ENCODE measurements at places on chromosomes 7 and 10.

DNA sequence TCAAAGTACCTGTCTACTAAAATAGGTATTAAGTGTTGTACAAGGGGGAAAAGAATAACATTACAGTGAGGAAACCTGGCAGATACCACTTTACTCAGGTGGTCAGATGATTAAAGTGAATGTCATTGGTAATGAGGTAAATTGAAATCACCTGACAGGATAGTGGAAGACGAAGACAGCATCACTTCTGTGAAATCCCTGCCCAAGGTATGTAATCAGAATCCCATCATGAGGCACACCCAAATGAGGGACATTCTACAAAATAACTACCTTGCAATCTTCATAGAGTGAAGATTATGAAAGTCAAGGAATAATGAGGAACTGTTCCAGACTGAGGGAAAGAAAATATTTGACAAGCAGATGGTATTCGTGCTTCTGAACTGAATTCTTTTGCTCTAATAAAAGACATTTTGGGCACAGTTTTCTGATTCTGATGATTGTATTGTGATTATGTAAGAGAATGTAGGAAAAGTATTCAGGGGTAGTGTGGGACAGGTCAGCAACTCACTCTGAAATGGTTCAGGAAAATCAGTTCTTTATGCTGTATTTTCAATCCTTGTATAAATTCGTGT is 33.3 kb upstream of the ARMS2 start:
- DNase-seq: no peak

DNA sequence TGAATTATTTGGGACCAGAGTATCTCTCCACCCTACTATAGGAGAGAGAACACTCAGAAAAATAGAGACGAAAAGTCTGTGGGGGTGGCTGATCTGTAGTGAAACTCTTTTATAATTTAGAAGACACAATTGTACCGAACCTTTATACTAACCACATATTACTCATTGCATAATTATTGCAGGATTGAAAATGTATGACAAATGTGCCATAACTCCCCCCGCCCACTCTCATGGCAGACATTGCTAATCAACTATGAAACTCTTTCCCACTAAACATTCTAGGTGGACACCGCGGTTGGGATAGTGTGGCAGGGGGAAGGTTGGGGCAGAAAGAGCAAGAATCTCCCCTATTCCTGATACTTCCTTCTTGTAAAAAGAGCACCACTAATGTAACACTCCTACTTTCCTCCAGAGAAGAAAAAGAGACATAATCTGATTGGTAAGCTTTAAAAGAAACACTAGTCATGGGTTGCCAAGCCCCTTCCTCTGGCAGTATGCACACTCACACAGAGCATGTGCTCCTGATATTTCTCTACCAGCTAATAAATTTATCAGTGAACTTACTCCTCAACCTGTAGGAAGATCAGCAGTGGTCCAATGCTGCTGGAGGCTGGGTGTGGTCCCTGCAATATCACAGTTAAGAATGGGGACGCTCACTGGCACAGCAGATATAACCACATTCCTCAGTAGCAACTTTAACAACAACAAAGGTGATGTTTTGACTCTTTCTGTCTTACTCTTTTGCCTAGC is 18.7 kb upstream of the ARID5B start:
- peak; percentile 60 for DNase-seq

DNA sequence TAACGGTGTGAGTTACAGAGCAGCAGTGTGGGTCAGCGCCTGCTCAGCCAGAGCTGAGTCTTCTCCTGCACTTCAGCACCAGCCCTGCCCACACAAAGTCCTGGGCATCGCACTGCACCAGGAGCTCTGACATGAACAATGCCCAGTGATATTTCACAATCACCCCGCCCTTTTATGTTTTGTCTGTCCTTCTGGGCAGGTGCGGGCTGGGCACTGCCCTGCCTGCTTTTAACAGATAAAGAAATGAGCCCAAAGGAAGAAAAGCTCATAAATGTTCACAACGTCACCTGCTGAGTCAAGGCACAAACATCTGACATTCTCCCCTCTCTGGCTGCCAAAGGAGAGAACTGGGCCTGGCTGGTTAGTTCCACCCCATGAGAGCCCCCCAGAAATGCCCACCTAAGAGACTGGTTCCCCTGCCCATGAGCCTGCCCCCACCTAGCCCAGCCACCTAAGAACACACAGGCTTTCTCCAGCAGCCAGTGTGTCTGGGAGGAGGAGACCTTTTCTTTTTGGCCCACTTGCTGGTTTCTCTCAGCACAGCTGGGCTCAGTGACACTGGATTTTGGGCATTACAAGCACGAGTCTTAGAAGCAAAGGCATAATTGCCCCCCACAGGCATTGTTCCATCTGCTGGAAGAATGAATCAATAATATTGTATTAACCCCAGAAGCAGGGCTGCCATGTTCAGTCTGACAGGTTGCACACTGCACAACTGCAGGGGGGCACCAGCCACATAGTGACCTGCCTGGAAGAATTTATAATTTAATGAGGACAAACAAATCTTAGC is 22.3 kb downstream of the CALML3 start:
- DNase-seq: no peak

GRCh38 chr10:50316174-50316573 is 64.9 kb upstream of the ASAH2 start:
- no peak for DNase-seq

DNA sequence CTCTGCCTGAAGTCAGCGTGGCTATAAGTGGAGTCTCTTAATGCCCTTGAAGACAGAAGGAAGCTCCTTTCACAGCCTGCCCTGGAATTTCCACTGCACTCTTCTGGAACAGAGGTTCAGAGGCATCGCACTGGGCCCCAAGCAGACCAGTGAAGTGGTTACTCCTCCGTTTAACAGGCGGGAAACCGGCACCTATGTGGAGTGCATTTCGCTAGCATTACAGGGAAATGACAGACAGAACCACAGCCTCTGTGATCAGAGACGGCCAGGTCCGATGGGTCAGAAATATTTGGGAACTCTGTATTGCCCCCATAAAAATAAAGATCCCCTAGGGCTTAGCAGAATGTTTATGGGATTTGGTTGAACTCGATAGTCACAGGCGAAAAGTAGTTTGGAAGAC is 406.9 kb upstream of the PRKCQ start:
- no peak for DNase-seq

DNA sequence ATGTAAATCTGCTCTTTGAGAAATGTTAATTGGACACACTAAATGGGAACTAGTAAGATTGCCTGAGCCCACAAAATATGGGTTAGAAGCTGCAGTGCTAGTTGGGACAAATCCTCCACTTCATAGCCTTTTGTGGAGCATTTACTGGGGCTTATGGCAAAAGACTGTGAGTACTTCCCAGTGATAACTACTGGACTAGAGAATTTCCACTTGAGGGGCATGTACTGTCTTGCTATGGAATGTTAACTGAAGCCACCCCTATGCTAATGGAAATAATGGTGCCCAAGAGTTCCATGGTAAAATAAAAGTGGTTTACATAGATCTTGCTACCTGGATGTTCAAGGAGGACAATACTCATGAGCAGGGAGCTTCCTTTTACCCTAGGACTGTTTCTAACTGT is 29.3 kb downstream of the AVL9 start:
- no peak for DNase-seq
